AG04449 (cell line): ENCODE measurements at places on chromosomes 1 and 21.

GRCh38 chr1:233256789-233257188 is 38.7 kb downstream of the PCNX2 start:
- no peak for DNase-seq

DNA sequence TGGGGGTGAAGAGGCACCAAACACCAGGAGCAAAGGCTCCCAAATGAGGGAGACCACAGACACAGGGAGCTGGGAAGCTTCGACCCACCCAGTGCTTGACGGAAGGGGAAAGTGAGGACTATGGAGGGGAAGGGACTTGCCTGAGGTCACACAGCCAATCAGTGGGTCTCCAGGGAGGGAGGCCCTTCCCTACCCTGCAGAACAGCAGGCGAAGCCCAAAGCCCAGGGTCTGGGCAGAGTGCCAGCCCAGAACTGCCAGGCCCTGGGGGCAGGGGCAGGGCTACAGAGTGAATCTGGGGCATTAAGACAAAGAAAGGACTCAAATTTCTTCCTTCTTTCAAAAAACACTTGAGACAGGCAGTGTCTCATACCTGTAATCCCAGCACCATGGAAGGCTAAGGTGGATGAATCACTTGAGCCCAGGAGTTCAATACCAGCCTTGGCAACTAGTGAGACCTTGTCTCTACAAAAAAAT is 45.5 kb upstream of the ECE1 start:
- no peak for DNase-seq

GRCh38 chr1:186849271-186849671 is 20.5 kb downstream of the PLA2G4A start:
- no peak for DNase-seq

GRCh38 chr1:236535662-236536161 is 11.9 kb downstream of the LGALS8 start:
- no peak for DNase-seq

GRCh38 chr1:167728818-167729410 is 7.1 kb downstream of the MPZL1 start:
- DNase-seq: no peak

- DNase-seq: no peak
These were observed 2.9 kb downstream of the PTPRF start for GRCh38 chr1:43533584-43533983.

DNA sequence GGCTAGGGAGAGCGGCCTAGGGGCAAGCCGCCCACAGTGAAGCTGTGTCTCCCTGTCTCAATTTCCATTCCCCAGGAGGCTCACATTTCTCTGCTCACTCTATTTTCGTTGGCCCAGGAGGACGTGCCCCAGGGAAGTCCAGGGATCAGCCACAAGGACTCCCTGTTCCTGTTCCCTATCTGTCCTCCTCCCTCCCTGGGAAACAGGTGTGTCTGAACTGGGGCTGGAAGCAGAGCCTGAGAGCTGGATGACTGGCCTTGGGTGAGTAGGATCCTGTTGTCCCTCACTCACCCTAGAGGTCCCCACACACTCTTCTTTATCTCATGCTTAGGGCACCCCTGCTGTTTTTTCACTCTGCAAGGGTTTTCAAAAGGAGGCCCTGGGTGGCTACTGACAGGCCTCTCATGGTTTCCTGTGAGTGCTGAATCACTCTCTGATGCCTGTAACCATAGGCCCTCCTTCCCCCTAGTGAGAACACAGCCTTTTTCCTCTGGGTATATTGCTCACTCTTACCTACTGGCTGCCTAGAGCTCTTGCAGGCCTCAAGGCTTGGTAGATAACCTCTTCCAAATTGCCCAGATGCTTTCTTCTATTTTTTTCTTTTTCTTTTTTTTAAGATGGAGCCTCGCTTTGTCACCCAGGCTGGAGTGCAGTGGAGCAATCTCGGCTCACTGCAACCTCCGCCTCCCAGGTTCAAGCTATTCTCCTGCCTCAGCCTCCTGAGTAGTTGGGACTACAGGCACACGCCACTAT is 3.3 kb upstream of the UTP11 start:
- no peak for DNase-seq

DNA sequence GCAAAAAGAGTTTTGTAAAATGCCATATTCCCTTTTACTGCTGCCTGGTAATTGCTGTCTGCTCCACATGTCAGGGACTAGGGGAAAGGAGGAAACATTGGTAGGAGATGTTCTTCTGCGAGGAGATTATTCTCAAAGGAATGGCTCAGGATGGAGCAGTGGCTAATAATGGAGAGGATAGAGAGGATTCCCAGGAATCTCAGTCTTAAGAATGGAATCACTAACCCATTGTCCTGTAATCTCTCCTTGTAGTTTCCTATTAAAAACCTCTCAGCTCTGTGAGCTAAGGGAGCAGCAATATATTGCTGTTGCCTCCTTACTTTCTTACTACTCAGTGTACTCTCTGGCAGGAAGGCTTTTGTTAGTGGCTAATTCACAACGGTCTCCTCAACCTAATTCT is 175.4 kb downstream of the HS2ST1 start:
- DNase-seq: no peak

GRCh38 chr21:42621819-42622177 is 31.6 kb upstream of the PDE9A start:
- DNase-seq: no peak

DNA sequence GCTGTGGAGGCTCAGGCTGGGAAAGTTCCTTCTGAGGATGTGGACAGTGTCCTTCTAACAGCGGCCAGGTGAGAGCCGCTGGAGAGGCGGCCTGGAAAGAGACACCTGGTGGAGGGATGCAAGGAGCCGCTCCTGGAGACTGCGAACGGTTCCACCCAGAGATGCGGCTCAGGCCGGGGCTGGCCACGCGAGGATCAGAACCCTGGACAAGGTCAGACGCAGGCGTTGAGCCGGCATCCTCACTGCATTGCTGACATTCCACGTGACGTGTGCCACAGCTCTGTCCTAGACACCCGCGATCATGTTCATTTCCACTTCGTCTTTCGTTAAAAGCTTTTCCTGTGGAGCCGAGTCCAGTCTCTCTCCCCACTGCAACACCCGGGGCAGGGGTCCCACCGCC is 28.8 kb downstream of the CFAP74 start:
- no peak for DNase-seq

DNA sequence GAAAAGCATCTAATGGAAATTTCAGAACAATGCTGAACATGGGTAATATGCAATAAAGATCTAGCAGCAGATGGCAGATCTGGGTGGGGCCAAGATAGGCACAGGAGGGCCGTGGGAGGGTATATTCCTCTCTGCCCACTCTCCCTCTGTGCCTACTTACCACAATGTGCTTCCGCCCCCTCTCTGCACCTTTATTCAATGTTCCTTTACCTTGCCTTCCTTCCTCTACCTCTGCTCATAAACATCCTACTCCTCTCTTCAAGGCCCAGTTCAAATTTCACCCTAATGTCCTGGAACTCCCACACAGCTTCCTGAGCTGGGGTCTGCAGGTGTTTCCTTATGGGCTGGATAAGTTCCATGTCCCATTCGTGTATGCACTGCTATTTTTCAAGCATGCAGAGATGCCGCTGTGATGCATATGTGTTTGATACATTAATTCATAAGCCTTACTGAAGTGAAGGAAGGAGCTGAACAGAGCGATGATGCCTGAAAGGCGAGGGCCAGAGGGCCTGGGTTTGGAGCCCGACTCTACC is 65.6 kb upstream of the EDEM3 start:
- no peak for DNase-seq

- DNase-seq: no peak
These were observed 5.0 kb downstream of the CLDN19 start for GRCh38 chr1:42735056-42735455.

DNA sequence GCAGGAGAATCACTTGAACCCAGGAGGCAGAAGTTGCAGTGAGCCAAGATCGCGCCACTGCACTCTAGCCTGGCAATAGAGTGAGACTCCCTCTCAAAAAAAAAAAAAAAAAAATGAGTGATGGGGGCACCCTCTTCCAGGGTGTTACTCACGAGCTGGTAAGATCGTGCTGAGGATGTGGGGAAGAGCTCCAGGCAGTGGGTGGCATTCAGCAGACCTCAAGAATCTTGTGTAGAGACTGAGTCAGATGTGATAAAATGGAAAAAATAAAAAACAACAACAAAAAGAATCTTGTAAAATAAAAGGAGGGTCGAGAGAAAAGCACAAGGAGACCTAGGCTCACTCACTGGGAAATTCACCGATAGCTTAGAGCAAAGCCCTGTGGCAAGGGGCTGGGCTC is 38.5 kb downstream of the EPHA2 start:
- DNase-seq: no peak

DNA sequence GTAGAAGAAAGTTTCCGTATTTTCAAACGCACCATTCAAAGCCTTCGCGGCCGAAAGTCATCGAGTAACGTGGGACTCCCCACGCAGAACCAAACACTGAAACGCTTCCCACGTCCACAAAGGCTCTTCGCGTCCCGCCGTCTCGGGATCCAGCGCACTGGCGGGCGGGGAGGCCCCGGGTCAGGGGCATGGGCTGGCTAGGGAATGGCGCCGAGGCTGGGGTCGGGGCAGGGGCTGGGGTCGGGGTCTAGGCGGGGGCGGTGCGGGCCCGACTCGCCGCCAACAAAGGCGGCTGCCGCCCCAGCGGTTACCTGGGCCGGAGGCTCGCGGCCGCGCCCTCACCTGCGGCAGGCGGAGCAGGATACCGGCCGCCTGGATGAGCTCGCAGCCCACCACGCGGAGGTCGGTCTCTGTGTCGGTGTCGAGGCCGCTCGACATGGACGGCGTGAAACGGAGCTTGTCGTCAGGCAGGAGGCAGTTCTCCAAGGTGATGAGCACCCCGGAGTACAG is 403 bp downstream of the CCNL2 start:
- DNase-seq: no peak

GRCh38 chr1:174209347-174210187 is 50.2 kb downstream of the RABGAP1L start:
- no peak for DNase-seq

- no peak for DNase-seq
These were observed 84.2 kb downstream of the OBSCN start for GRCh38 chr1:228291906-228292608.
